Heart right ventricle (tissue), 16 donors: ENCODE measurements at places on chromosomes 12 and 14. TPM values are rescaled to one million over a fixed set of nuclear protein-coding genes. Genes with fewer than 3 reads are reported as not detected.

The GPRC5A gene
- total RNA-seq: 0.26 TPM

DNA sequence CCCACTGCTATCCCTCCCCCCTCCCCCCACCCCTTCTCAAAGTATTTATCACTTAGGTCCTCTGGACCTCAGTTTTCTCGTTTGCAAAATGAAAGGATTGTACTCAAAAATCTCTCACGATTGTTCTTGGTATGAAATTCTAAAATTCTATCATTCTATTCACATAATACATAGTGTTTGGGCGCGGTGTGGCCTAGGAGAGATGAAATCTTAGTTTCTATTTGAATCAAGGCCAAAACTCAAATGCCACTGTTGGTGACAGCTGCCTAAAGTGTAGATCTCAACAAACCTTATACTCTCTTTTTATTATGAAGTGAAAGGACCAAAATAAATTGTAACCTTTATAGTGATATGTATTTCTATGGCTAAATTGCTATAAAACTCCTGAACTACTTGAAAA, 23.7 kb upstream of the YAF2 start:
- no peak for DNase-seq

The TPPP2 gene
- total RNA-seq: 1.6 TPM

DNA sequence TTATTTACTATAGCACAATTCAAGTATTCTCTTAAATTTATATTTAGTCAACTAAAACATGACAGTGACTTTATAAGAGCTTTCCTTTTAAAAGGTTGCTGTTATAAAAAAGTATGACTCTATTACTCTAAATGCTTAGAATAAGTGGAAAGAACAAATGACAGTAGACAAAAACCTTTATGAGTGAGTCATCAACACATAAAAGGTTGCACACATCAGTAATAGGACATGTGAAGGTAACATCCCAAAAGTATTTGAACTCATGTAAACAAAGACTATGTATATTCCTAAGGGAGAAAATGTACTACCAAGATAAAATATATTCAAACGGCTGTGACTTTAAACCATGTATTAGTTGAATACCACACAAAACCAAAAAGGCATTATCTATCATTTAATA, 98.8 kb downstream of the PAWR start:
- no peak for DNase-seq

- DNase-seq: no peak
These were observed 27.6 kb downstream of the OTX2 start for GRCh38 chr14:56782711-56783110.

- no peak for DNase-seq
These were observed 27.8 kb upstream of the PCNX1 start for GRCh38 chr14:70879448-70879847.

DNA sequence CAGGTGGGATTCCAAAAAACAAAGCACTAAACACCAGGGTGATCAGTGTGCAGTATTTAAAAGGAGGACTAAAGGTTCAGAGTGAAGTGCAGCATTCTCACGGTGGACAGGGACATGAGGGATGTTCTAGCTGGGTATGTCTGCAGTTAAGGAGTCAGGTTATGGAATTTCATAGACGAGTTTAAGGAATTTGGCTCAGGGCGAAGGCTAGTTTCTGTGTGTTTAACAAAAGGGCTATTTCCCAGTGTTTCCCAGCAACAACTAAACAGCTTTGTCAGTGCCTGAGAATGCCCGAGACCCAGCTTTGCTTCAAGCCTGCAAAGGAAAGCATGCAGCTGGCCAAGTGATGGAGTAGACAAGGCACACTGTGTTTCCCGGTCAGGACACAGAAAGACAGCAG, 7.0 kb downstream of the KRT1 start:
- no peak for DNase-seq

GRCh38 chr12:52285851-52286530, 5.3 kb downstream of the KRT81 start:
- DNase-seq: no peak

GRCh38 chr12:52667509-52667908, 12.7 kb downstream of the KRT1 start:
- no peak for DNase-seq

DNA sequence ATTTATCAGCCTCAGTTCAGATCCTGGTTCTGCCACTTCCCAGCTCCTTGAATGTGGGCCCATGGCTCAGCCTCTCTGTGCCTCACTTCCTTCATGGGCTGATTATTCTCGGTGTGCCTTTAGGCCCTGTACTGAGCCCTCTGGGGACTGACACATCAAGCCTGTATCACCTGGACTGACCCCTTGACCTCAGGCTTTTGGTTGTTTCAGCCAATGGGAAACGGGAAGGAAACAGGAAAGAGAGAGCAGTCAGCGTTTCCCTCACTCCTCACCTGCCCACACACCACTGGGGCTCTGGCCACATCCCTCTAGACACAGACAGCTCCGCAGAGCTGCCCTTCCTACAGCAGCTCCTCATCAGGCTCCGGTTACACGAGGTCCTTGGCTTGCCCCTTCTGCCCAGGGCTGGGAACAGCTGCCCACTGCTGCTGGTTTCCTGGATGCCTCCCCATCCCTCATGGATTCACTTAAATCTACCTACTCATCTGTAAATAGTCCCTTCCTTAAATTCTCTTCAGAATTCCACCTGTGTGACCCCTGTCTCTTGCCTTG, 37.0 kb upstream of the ITPR2 start:
- DNase-seq: no peak
